ENCODE measurements at places on chromosomes 11 and 22.
A peak's percentile ranks its signal among the peaks of the same experiment; 100 is the strongest.

GRCh38 chr11:64314146-64314804, 3.1 kb downstream of the TRMT112 start:
- no peak for DNase-seq

DNA sequence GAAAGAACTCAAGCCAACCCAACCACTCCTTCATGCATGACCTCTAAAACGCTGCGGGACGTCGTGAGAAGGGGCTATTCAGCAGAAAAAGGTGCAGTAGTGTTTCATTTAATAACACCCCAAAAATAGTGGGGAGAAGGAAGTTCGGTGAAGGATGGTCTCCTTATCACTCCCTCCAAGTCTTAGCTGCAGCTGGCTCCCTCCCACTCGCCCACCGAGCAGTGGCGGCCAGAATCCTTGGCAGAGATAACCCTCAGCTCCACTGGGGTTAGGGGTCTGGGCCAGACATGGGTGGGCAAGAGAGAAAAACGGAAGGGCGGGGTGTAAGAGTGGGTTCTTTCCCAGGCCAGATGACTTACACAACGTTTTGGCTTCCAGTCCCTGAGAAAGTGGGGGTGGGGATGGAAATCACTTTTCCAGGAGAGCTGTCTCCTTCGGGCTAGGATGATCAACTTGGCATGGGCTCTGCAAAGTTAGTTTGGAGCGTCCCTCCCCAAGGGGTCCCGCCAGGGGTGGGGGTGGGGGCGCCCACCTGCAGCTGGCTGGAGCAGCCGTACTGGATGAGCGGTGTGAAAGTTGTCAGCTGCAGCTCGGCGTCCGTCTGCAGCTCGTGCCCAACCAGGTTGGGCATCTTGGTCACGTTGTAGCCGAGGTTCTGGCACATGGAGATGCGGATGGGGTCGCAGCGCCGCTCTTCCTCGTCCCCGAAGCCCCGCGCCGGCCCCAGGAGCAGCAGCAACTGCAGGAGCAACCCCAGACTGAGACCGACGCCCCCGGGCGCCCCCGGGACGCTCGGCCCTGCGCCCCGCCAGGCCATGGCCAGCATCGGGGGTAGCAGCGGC, 705 bp downstream of the FZD4 start:
- DNase-seq, result no peak

- DNase-seq, result no peak
Measured at GRCh38 chr11:88301488-88302140, 35.9 kb downstream of the CTSC start.

DNA sequence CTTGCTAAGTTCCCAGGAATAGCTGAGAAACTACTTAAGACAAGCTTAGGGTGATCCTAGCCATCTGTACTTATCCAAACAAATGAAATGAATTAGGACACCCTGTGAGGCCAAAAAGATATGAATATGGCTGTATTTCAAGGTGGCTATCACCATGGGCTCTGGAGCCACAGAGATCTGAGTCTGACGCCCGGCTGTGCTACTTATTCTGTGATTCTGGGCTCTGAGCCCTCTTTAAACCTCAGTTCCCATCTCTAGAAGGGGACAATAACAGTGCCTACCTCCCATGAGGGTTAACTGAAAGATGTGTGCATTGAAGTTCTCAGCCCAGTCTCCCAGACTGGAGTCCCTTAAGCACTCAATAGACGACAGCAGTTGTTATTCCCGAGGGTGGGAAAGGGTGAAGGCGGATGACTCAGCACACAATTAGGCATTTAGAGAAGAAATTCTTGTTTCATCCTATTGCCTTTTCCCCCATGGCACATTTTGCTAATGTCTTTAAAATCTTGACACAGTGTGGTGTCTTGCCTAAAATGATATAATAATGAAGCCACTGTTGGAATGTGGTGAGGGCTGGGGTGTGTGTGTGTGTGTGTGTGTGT, 132.5 kb downstream of the ADAMTS15 start:
- no peak for DNase-seq

DNA sequence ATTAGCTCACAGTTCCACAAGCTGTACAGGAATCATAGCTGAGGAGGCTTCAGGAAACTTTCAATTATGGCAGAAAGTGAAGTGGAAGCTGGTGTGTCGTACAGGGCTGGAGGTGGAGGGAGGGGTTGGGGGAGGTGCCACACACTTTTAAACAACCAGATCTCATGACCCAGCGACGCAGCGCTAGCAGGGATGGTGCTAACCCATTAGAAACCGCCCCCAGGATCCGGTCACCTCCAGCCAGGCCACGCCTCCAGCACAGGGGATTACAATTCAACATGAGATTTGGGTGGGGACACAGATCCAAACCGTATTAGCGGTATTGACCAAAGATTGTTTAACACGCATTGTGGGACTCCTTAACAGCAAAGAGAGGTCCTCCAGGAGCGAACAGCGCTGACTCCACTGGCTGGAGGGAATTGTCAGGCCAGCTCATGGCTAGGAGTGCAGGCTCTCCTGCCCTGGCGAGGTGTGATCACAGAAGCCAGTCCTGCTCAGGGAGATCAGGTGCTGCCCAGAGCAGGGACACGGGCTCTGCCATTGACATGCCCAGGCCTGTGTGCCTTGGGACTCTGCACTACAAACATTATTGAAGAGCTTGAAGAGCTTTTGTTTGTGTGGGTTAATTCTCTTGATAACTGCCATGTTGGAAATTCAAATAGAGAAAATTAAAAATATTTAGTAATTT, 215.3 kb downstream of the TBC1D22A start:
- DNase-seq, result no peak

DNA sequence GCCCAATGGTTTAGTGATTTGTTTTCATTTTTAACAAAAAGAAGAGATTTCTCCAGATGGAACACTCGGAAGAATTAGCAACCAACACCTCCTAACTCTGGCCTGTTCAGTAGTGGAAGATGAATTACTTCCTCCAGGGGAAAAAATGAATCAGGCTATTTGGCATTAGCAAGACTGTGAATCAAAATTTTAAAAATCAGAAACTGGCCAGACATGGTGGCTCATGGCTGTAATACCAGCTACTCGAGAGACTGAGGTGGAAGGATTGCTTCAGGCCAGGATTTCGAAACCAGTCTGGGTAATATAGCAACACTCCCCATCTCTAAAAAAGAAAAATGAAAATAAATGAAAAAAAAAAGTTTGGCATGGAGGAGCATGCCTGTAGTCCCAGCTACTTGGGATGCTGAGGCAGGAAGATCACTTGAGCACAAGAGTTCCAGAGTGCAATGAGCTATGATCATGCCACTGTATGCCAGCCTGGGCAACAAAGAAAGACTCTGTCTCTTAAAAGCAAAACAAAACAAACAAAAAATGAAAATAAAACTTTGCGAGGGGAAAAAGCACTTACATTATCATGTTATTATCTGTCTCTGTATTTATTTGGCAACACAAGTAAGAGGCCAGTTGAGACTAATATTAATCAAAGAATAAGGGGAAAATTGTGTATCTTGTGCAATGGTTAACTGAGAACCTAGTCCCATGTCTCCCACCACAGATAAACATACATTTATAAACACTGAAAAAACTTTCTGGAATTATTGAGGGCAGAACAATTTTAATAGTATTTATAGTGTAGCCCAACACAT, 796.3 kb upstream of the ANO3 start:
- no peak for DNase-seq

GRCh38 chr11:67240576-67241389, 25.5 kb upstream of the GRK2 start:
- DNase-seq, result peak; percentile 59

- DNase-seq, result no peak
Measured at GRCh38 chr11:47998733-47999359, 18.5 kb downstream of the PTPRJ start.

DNA sequence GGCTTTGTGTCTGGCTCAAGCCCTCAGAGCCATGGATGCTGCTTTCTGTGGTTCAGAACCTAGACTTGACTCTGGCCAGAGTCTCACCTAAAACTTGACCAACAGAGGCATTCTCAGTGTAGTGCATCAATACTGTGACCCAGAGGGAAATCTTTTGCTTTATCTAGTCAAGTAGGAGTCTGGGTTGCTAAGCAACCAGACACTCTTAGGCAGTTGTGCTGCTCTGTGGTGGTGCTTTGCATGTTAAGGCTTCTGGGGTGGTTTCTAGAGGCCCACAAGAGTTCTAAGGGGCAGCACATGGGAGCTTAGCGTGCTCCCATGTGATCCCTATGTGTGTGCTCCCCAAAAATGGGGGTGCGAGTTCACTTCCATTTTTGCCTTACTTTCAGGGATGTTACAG, 224.6 kb upstream of the PLET1 start:
- DNase-seq, result no peak

DNA sequence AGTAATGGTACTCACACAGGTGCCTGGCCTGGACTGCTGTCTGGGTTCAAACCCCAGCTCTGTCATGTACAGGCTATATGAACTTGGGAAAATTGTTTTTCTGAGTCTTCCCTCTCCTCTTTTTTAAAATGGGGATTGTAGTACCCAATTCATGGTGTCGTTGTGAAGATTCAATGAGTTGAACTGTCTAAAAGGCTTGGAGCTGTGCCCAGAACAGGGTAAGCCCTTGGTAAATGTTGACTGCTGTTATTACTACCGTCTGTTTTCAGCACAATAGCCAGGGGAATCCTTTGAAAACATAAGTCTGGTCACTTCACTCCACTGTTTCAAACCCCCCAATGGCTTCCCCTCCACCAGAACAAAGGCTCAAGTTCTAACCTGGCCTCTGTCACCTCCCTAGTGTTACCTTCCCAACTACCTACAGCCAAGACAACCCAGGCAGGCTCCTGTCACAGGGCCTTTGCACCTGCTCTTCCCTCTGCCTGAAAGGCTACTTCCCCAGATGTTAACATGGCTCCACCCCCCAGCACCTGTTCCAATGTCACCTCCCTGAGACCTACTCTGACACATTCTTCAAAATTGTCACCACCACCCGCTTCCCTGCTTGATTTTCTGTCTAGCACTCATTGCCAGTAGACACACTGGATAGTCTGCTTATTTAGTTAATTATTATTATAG, 152.8 kb downstream of the CHST1 start:
- no peak for DNase-seq

DNA sequence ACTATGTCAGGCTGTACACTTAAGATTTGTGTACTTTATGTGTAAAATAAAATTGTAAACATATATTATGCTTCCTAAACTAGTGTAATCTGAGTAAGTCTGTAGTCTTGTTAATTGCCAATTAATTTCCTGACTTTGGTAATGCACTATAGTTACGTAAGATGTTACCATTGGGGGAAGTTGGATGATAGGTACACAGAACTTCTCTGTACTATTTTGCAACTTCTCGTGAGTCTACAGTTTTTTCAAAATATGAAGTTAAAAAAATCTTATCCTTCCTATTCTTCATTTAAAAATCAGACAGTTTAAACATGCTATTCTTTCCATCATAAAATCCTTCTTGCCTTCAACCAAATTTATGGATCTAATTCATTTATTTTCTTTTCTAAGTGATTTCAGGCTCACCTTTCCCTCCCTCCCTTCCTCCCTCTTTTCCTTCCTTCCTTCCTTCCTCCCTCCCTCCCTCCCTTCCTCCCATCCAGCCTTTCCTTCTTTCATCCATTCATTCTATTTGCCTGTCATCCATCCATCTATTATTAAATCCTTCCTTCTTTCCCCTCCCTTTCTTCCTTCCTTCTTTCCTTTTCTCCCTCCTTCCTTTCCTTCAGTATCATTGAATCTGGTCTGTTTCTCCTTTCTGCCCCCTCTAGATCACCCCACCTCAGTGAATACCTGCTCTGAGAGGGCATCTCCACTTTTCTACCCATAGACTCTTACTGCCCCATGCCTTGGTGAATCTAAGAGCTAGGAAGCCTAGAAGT, 22.1 kb upstream of the ASCC2 start:
- no peak for DNase-seq
